ENCODE measurements at places on chromosomes 12 and 14. TPM values are rescaled to one million over a fixed set of nuclear protein-coding genes. Genes with fewer than 3 reads are reported as not detected.

Gene MYO1A
- total RNA-seq: not detected

Gene ERH
- total RNA-seq: 190 TPM

Gene CCDC196
- total RNA-seq: not detected

Gene EFS
- total RNA-seq: 10.5 TPM

Gene GPR65
- total RNA-seq: not detected

Gene IAPP
- not detected for total RNA-seq

Gene GZMB
- not detected for total RNA-seq

Gene TAS2R43
- total RNA-seq: 0.35 TPM

Gene TEX52
- not detected for total RNA-seq

Gene TAS2R31
- total RNA-seq: not detected

Gene TRHDE
- 22.0 TPM for total RNA-seq

Data from myometrial cell (primary cell).